ENCODE measurements at places on chromosomes 7 and 10.

DNA sequence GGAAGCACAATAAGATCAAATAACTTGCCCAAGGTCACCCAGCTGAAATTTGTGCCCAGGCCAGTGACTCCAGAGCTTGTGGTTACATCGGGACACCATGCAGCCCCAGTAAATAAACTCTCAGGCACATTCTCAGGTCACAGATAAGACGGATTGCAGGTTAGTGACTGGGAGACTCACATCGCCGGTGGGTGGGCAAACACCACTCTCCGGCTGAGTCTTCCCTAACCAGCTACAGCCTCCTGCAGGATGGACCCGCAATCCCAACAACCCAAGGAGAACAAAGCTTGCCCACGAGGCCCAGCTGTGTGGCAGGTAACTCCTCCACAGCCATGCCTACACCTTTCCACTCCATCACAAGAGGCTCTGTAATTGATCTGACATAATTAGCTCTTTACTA, 81.7 kb upstream of the EFCAB10 start:
- DNase-seq: no peak

- DNase-seq: no peak
Measured at GRCh38 chr10:78960316-78960800, 108.4 kb upstream of the ZMIZ1 start.

DNA sequence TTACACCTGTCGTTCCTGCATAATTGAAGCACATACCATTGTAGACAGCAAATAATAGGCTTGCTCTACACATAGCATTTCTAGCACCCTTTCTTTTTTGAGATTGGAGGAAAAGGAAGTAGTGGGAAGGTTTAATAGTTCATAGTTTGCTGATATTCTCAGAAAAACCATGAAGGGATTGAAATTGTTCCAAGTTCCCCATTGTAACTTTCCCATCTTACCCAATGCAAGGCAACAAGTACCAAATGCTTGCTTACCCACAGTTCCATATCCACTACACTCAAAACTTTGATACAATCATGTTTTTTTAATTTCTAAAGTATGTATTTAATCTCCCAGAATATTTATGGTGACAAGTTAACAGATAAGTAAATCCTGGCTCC, 13.8 kb downstream of the CYP3A5 start:
- DNase-seq: no peak

- no peak for DNase-seq
Measured at GRCh38 chr10:107807836-107808235, 643.3 kb upstream of the SORCS1 start.

GRCh38 chr10:4556527-4556926, 269.5 kb upstream of the AKR1E2 start:
- no peak for DNase-seq

- no peak for DNase-seq
Measured at GRCh38 chr10:131833013-131833412, 67.8 kb upstream of the PPP2R2D start.

DNA sequence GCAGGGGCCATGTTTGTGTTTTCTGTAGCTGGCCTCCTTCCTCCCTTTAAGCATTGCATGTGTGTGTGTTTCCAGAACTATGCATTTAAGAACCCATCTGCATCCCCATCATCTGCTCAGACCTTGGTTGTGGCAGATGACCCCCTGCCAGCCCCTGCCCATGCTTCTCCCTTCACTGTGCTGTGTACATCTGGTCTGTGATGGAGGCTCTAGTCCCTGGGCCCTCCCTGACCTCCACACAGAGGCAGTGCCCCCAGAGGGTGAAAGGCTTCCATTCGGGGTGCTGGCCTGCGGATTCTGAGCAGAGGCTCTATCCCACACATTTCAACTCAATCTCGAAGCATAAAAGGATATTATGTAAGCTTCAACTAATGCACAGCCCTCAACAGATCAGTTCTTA, 89.4 kb downstream of the TACC2 start:
- no peak for DNase-seq

DNA sequence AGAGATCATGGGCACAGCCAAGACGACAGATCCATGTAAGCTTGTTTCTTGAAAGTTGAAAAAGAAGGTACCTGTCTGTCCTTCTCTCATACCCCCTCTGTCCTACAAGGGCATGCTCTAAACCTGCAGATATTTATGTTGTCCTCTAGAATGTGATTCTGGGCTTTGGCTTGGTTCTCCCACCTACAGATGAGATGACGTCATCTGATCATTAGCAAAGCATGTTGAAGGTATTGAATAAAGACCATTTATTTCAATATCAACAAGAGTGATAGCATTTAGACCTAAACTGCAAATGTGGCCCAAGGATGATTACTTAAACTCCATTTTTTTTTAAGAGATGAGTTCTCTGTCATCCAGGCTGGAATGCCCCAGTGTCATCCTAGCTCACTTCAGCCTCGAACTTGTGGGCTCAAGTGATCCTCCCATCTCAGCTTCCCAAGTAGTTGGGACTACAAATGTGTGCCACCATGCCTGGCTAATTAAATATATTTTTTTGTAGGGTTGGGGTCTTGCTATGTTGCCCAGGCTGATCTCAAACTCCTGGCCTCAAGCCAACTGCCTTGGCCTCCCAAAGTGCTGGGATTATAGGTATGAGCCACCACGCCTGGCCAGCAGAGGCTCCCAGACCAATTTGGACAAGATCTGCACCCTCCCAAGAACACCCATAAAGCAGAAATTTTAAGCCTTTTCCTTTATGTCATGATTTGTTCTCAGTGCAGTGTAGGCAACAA, 184.2 kb downstream of the PRPF18 start:
- DNase-seq: no peak

GRCh38 chr10:113410618-113411017, 142.2 kb upstream of the HABP2 start:
- no peak for DNase-seq

- DNase-seq: no peak
Measured at GRCh38 chr10:13271552-13272163, 28.2 kb downstream of the PHYH start.
